Activated CD4-positive, alpha-beta memory T cell treated with anti-CD3 and anti-CD28 coated beads, Interleukin-2, amount 10 ng/mL, durations not matched to agents 7 days and 5 days (primary cell): ENCODE measurements at places on chromosomes 3 and 15.

DNA sequence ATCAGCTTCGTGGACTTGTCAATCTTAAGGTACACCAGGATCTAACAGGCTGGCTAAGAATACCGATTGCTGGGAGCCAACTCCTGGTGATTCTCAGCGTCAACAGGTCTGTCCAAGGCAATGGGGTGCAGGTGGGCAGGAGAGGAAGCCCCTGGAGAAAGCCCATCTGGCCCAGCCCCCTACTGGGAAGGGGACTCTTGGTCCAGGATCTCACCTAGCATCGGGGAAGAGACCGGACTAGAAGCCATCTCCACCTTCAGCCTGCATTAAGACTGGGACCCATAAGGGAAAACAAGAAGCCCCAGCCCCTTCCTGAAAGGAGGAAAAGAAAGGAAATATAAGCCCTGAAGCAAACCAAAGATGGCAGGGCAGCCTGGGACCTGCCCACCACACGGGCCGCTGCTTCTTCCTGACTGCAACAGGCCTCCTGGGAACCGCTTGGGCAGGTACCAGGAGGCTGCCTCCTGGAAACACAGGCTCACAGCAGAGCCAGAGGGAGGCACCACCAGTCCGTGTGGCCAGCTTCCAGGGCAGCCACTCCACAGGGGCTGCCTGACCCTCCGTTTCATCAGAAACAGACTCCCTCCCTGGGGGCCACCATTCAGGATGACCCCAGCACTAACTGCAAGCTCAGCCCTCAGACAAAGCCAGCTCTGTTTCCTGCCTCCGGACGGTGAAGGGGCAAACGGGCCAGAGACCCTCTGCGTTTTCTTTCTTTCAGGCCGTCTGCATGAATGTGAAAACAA is 100.2 kb downstream of the LRIG1 start:
- DNase-seq: no peak

GRCh38 chr3:58356054-58356453 is 23.4 kb downstream of the PXK start:
- DNase-seq: no peak

DNA sequence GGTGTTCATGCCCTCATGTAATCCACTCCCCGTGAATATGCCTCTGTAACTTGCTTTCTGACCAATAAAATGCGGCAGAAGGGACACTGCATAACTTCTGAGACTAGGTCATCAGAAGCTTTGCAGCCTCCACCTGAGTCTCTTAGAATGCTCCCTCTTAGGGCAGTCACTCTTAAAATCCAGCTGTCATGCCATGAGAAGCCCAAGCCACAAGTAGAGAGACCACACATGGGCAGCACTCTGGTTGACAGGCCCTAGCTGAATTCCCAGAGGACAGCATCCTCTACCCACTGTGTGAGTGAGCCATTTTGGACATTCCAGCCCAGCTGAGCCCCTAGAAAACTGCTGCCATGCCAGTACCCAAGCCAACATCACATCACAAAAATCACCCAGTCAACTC is 41.4 kb downstream of the SCAPER start:
- no peak for DNase-seq

- DNase-seq: no peak
These were observed 107.1 kb downstream of the STT3B start for GRCh38 chr3:31639828-31640227.

- peak; percentile 82 for DNase-seq
These were observed 43.9 kb upstream of the RYK start for GRCh38 chr3:134294302-134295280.

- no peak for DNase-seq
These were observed 24.2 kb downstream of the NPTN start for GRCh38 chr15:73608941-73609340.

GRCh38 chr15:63500265-63501250 is 3.8 kb upstream of the USP3 start:
- DNase-seq: no peak

DNA sequence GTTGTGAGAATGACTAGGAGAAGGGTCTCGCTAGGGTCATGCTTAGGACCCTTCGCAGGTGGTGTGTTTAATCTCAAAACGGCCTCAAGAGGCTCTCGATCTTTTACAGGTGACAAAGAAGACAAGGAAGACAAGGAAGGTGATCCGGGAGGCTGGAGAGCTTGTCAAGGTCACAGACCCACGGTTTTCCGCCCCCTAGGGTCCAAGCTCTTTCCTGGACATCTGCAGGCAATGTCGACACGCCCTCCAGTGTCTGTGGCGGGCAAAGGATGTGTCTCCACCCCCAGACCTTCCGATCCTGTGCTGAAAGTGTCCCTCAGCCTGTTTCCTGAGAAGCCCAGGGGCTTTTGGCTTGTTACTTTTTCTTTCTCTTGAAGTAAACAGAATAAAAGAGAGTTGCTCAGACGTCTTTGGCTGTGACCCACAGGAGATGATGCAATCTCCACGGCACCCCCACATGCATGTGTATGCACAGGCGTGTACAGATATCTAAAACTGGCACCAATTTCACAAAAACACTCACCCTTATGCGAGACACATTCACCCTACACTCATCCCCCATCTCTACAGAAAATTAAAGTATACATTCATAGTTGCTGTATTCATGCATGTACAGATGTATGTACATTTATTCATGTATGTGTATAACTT is 108.8 kb downstream of the KLF13 start:
- peak; percentile 88 for DNase-seq

DNA sequence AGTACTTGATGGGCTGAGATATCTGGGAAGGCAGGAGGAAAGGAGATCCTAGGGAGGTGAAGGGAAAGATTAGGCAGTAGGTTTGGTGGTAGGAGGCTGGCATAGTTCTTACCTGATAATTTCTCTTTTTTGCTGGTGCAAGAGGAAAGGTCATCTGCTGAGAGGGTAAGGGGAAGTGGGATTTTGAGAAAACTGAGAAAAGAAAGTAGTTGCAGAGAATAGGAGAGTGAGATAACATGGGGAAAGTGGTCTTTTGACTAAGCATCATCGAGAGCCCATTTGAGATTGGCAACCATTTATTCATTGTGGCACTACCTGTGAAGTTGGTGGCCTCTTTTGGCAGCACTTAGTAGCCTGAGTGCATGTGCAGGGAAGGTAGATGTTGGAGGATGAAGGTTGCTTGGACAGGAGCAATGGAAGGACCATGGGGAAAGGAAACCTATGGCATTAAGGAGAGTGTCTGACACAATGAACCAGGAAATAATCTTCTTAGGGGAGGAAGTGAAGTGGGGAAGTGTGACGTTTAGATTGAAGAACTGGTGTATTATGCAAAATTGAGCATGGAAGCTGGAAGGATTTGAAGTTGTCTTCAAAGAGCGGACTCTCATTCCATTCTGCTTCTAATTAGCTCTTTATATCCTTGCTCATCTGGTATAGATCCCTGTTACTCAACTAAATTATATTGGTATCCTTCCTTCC is 21.9 kb upstream of the USP13 start:
- no peak for DNase-seq

- no peak for DNase-seq
These were observed 89.4 kb downstream of the EDEM1 start for GRCh38 chr3:5276934-5277333.

- no peak for DNase-seq
These were observed 12.7 kb upstream of the ST3GAL6 start for GRCh38 chr3:98750276-98750919.

DNA sequence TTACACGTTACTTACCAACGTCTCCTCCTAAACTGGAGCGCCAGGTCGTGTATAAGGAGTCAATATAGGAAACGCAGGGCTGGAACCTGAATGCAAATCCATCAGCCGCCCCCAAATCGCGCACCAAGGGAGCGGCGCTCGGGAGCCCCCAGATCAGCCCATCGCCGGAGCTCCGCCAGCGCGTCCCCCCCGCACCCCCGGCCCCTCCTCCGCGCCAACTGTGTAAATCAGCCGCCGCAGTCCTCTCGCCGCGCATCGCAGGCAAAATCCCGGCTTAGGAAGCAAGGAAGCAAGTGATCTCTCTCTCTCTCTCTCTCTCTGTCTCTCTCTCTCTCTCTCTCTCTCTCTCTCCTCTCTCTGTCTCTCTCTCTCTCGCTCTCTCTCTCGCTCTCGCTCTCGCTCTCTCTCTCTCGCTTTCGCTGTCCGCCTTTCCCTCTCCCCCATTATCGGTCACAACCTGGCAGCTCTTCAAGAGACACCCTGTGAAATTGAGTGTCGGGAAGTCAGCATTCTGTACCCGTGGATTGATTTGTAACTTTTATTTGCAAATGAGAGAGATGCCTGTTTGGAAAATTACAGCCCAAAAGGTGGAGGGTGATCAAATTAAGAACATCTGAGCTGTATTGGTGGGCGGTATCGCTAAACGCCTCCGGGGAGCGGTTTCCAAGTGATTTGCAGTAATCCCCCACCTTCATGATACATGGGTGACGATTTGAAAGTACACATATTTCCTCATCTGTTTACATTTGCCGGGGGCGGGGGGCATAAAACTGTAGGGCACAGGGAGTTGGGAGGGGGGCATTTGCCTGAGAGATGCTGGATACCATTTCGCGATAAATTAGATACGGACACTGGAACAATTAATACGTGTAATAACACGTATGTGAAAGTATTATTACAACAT is 645 bp upstream of the SLITRK3 start:
- DNase-seq: no peak

DNA sequence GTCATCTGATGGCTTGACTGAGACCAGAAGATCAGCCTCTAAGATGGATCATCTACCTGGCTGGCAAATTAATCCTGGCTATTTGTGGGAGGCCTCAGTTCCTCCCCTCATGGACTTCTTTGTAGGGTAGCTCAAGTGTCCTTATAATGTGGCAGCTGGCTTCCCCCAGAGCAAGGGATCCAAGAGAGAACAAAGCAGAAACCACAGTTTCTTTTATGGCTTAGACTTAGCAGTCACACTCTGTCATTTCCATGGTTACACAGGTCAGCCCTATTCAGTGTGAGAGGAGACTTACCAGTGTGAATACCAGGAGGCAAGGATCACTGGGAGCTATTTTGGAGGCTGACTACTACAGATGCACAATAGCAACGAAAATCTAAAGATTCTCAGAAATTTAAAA is 15.3 kb upstream of the ARL14 start:
- no peak for DNase-seq

DNA sequence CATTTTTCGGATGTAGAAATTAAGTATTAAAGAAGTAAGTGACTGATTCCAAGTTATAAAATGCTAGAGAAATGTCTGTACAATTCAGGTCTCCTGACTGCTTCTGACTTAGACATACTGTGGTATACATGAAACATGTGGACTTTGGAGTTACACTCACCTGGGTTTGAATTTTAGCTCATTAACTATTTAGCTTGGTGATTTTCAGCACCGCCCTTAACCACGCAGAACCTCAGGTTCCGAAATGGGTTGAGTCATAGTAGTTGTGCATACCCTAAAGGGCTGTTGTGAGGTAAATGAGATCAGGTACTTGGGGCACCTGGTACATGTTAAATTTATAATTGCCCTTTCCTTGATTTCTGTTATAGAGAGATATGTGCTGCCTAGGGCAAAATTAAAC is 32.9 kb upstream of the UTS2B start:
- no peak for DNase-seq

GRCh38 chr15:35580606-35581005 is 34.6 kb upstream of the DPH6 start:
- no peak for DNase-seq

- no peak for DNase-seq
These were observed 32.7 kb downstream of the SRGAP3 start for GRCh38 chr3:9216736-9217135.

DNA sequence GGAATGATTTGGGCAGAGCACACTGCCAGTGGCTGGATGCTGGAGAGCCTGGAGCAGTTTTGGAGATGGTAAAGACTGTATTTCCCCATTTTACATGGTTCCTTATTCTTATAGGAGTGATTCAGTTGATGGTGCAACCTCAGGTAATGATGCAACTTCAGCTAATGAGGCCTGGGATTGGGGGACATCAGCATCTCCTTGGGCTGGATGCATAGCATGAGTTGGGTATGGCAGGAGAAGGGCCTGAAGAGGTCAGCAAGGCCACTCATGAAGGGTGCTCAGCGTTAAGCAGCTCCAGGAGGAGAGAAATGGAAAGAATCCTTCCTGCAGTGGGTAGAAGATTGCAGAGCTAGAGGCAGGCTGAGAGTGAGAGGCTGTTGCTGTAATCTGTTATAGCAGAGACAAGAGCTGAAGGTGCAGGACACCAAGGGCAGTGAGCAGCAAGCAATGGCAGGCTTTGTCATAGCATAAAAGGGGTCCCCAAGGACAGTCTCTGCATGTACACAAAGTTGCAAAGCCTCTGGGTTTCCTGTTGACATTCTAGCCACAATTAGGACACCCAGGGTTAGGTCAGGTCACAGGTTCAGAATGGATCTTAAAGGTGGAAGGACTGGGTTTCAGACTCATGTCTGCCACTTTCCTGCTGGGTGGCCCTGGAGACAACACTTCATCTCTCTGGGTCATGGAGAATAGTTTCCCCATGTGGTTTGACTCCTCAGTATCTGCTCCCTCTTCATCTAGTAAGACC is 29.5 kb upstream of the SNRK start:
- DNase-seq: no peak

DNA sequence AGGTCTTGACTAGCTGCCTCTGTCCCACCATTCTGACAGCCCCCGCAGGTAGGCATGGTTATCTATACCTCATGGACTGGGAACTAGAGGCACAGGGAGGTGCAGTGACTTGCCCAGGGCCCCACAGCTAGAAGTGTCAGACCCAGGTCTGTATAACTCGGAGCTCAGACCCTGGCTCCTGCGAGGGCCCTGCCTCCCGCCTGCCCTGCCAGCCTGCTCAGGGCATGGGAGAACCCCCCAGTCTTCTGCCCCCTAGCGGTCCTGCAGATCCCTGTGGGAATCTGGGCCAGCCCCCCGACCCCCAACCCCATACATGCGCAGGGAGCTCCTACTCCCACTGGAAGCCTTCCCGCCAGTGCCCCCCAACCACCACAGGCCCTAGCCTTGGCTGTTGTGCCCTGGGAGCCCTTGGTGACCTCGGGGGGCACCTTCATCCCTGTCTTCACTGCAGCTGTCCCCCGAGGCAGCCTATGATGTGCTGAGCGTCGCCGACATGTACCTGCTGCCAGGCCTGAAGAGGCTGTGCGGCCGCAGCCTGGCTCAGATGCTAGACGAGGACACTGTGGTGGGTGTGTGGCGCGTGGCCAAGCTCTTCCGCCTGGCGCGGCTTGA is 6.9 kb downstream of the ABTB1 start:
- peak; percentile 11 for DNase-seq

DNA sequence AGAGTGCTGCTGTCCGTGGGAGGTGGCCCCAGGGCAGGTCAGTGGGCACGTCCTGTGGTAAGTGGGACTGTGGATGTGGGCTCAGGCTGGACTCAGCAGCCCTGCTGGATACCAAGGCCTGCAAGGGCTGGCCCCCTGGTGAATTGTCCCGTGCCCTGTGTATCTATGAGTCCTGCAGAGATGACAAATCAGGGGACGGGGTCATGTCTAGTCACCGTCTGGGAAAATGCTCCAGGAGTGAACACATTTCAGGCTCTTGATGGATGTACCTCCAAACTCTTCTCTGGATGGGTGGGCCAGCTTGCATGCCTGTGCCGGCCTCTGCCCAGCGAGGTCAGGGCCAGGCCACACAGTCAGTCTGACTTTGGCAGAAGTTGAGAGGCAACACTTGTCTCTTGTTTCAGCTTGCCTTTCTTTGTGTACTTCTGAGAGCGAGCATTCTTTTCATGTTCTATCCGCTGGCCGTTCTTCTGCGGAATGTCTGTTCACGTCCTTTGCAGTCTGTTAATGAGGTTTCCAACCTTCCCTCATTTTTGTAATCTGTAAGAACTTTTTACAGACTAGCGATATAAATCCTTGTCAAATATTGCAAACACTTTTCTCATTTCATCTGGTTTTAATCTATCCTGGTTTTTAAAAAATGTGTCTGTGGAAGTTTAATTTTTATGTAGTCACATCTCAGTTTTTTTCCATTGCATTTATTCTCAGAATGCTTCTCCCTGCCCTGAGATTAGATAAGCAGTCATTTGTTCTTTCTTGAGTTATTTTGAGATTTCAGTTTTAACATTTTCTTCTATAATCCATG is 11.4 kb upstream of the STAB1 start:
- no peak for DNase-seq

- DNase-seq: no peak
These were observed 440.5 kb upstream of the CBLB start for GRCh38 chr3:106309274-106309673.
